ENCODE measurements at places on chromosomes 4 and X.

DNA sequence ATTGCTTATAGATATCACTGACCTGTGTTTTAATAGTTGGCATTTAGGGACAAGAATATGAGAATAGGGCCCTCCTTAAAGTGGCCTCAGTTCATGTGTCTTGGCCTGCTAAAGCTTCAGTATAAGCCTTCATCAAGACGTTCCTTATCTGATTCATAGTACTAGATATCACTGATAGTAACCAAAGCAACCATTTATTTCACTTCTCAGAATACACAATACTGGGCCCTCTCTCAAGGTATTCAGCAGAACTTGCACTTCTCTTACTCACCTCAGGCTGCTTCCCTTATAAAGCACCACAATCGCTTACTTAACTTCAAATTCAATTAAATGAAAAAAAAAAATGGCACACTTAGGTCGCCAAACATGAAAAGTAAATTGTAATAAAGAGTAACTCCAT is 259.4 kb upstream of the PCDH7 start:
- no peak for DNase-seq

GRCh38 chr4:57329279-57329678 is 219.1 kb upstream of the IGFBP7 start:
- DNase-seq = no peak

GRCh38 chr4:143253166-143253565 is 68.4 kb downstream of the USP38 start:
- no peak for DNase-seq

DNA sequence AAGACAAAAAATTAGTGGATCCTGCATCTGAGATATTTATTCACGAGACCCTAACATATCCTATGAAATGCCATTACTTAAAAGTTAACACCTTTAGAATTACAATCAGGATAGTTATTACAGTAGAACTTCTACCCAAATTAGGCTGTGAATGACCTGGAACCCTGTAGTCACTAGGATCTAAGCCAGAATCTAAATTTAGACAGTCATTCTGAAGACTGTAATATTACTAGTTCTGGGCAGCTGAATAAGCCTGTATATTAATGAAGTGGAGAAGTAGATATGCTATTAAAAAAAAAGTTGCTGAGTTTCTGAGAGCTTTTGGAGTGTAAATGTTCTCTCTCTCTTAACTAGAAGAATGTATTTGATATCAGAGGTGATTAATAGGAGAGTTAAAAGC is 67.0 kb downstream of the FAM13A start:
- no peak for DNase-seq

DNA sequence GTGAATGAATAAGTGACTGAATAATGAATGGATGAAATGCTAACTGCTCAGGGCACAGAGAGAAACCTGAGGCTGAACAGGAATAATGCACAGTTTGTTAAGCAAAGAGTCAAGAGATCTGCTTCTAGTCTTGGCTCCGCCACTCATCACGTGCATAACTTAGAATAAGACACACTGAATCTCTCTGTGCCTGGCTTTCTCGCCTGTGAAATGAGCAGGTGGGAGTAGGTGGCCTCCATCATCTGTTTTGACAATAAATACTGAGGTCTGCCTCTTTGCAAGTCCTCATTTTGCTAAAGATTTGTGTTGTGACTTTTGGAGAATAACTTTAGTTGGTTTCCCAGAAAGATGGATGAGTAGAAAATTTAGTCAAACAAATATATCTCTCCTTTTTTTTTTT is 318.0 kb downstream of the FBXW7 start:
- DNase-seq = no peak

- peak; percentile 44 for DNase-seq
Measured at GRCh38 chrX:136608295-136608933, 39.5 kb upstream of the CD40LG start.

DNA sequence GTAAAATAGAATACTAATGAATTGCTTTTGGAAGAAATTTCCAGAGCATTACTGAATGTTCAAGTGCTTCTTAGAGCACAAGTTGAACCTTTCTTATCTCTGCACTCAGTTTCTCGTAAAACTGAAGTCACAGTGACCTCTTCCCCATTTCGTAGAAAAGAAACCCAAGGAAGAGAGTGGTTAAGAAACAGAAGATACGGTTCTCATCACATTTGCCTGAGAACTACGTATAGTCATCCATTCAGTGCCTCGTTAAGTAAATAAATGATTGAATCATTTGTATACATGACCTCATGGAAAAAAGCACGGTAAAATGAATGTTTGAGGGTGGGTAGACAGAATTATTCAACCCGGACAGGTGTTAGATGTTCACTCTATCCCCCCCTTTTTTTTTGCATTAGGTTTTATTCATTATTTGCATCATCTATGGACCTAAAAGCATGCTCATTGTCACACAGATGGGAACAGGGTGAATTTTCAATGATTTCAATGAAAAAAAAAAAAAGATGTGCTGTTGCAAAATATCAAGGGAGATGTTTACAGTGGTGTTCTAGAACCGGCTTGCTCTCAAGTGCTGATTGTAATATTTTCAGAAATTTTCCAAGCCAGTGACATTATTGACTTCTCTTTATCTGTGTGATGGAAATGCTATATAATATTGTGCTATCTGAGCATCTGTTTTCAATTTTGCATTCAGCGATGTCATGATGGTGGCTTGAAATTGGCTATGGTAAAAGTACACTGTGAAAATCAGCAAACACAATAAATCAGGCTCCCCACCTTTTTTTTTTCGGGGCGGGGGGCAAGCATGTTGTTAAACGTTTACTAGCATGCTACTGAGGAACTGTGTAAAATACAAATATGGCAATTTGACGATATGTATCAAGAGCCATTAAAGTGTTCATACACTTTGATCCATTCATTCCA is 4.3 kb downstream of the RHOH start:
- no peak for DNase-seq

GRCh38 chr4:155875878-155876277 is 9.8 kb upstream of the ASIC5 start:
- no peak for DNase-seq

GRCh38 chrX:45667666-45668065 is 467.0 kb upstream of the DIPK2B start:
- no peak for DNase-seq

DNA sequence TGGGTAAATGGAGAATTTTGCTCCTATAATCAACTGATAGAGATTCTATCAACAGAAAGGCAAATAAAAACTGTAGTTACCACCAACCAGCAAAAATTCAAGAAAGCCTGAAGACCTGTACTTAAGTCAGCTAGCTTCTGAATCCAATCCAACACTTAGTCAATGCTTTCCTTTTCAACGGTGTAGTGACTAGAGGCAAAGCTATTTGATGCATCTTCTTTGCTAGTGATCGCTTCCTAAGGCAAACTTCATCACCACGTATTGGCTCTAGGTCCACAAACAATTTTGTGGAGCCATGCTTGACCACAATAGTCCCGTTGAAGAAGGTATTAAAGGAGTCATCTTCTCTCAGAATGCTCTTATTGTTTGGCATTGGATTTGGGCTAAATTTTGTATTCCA is 25.0 kb upstream of the UBA6 start:
- DNase-seq = no peak

GRCh38 chrX:86604607-86605006 is 456.4 kb downstream of the DACH2 start:
- DNase-seq = no peak

DNA sequence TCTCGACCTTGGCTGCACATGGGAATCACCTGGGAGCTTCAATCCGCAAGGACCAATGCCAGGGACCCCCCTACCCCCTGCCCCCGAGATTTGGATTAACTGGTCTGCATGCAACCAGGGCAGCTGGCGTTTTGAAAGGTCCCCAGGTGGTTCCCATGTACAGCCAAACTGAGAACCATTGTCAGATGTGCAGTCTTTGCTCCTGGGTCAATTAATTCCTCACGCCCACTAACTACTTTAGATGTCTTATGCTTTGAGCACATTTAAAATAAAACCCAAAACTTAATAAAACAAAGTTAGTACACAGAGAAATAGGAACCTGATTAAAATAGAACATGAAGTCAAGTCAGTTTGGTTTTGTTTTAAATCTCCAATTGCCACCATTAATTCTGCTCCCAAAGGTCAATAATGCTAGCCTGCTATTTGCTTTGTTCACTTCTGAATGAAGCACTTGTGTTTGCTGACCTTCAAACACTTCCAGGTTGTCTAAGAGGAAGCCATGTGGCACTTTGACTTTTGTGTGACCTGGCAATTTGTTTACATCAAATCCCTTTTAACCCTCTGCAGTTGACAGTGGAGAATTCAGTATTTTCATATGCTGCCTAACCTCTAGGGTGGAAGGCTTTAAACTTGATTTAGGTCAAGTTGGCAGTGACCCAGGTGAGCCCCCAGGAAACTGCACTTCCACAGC is 27.2 kb upstream of the TMSB4X start:
- no peak for DNase-seq

Measured in T-helper 17 cell (primary cell).